ENCODE measurements at places on chromosomes 1 and 21. TPM values are rescaled to one million over a fixed set of nuclear protein-coding genes. Genes with fewer than 3 reads are reported as not detected.

- no peaks in the 10 kb centered on the region for H3K36me3 ChIP-seq
- peaks cover 21% of the 10 kb centered on the region for H3K4me1 ChIP-seq
- DNase-seq: no peak
Measured at GRCh38 chr21:39029086-39029755, 154.0 kb downstream of the PSMG1 start.

- peaks cover 8% of the 10 kb centered on the region for H3K4me1 ChIP-seq
- H3K36me3 ChIP-seq: peaks cover 11% of the 10 kb centered on the region
- H3K27ac ChIP-seq: no peak overlapping the region
- H3K27me3 ChIP-seq: no peaks in the 10 kb centered on the region
- DNase-seq: no peak
Measured at GRCh38 chr1:20974951-20975350, 187.8 kb upstream of the HP1BP3 start.

GRCh38 chr1:204591473-204592090, 75.4 kb downstream of the MDM4 start:
- H3K4me1 ChIP-seq: peaks cover 23% of the 10 kb centered on the region
- no peak overlapping the region for H3K27ac ChIP-seq
- DNase-seq: no peak

KRTAP21-2 gene
- not detected for total RNA-seq

NBPF20 gene
- 2.7 TPM for total RNA-seq

DNA sequence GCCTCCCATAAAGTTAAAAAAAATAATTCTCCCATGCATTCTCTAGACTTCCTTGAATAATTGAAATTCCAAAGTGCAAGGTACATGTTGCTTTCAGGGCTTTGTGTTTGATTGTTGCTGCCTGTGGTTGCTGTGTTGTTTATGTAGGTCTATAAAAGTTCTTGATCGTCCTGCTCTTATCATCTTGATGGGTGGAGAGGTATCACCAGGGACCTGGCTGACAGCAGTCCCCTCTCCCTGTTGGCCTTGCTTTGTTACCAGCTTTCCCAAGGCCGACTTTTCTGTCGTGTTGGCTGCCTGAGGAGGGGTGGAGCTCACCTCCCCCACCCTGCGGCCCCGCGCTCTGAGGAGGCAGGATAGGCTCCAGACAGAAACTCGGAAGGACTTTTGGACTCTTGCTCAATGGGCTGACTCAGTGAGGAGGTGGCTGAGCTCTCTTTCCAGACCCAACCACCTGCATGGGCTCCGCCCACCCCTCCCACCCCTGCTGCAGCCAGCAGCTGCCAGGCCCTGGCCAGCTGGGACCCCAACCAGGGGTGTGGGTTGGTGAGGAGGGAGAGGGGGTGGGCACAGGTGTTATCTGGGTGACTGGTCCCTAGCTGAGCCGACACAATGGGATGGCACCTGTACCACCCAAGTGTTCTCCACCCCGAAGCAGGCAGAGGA, 2.0 kb downstream of the INAVA start:
- H3K27ac ChIP-seq: peak overlapping the region; percentile 82
- peaks cover 69% of the 10 kb centered on the region for H3K4me1 ChIP-seq
- H3K4me3 ChIP-seq: peak overlapping the region; percentile 49
- H3K27me3 ChIP-seq: no peaks in the 10 kb centered on the region
- DNase-seq: peak; percentile 57

GRCh38 chr1:235513495-235514366, 9.5 kb upstream of the B3GALNT2 start:
- H3K27me3 ChIP-seq: no peaks in the 10 kb centered on the region
- no peak overlapping the region for H3K27ac ChIP-seq
- no peak for DNase-seq
- no peaks in the 10 kb centered on the region for H3K36me3 ChIP-seq

TCP10L gene
- 0.40 TPM for total RNA-seq

DNA sequence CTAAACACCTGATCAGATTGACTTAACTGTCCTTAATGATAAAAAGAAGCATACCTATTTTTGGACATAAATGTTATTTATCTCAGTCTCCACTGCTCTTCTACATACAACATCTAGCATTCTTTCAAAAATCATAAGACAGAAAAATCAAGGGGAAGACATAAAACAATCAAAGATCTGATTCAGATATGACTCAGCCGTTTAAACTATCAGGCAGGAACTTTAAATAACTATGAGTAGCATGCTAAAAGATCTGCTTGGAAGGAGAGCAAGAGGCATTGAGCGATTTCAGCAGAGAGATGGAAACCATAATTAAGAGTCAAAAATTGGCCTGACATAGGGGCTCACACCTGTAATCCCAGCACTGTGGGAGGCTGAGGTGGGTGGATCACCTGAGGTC, 27.2 kb upstream of the SLC22A15 start:
- H3K4me3 ChIP-seq: no peak overlapping the region
- H3K4me1 ChIP-seq: no peaks in the 10 kb centered on the region
- H3K27ac ChIP-seq: no peak overlapping the region
- peaks cover 2% of the 10 kb centered on the region for H3K36me3 ChIP-seq
- H3K27me3 ChIP-seq: peaks cover 17% of the 10 kb centered on the region
- no peak for DNase-seq

- H3K27me3 ChIP-seq: no peaks in the 10 kb centered on the region
- peaks cover 21% of the 10 kb centered on the region for H3K4me1 ChIP-seq
- DNase-seq: no peak
- H3K27ac ChIP-seq: no peak overlapping the region
- H3K36me3 ChIP-seq: peaks cover 6% of the 10 kb centered on the region
Measured at GRCh38 chr1:180117764-180118116, 36.9 kb upstream of the QSOX1 start.

SYPL2 gene
- total RNA-seq: 0.75 TPM

DNA sequence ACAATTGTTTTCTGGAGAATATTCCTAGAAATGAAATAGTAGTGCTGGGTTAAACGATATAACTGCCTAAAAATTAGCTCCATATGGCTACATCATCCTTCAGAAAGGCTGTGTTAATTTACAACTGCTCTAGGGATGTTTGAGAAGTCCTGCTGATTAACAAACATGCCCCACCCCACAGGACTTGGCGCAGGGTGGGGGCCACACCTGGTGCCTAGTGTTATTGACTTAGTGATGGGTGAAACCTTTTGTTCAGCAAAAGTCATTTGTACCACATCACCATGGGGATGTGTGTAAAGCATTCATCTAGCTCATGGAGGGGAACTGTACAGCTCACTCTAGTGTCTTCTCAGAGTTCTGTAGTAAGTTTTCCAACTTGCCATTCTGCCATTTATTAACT, 492.8 kb downstream of the CAMTA1 start:
- H3K36me3 ChIP-seq: peaks cover 3% of the 10 kb centered on the region
- peaks cover 10% of the 10 kb centered on the region for H3K4me1 ChIP-seq
- no peaks in the 10 kb centered on the region for H3K27me3 ChIP-seq
- H3K4me3 ChIP-seq: no peak overlapping the region

BCL2L15 gene
- total RNA-seq: 0.33 TPM

ATP6V1G3 gene
- total RNA-seq: not detected

SAMD13 gene
- 0.65 TPM for total RNA-seq

LDLRAD2 gene
- total RNA-seq: 0.07 TPM

DNA sequence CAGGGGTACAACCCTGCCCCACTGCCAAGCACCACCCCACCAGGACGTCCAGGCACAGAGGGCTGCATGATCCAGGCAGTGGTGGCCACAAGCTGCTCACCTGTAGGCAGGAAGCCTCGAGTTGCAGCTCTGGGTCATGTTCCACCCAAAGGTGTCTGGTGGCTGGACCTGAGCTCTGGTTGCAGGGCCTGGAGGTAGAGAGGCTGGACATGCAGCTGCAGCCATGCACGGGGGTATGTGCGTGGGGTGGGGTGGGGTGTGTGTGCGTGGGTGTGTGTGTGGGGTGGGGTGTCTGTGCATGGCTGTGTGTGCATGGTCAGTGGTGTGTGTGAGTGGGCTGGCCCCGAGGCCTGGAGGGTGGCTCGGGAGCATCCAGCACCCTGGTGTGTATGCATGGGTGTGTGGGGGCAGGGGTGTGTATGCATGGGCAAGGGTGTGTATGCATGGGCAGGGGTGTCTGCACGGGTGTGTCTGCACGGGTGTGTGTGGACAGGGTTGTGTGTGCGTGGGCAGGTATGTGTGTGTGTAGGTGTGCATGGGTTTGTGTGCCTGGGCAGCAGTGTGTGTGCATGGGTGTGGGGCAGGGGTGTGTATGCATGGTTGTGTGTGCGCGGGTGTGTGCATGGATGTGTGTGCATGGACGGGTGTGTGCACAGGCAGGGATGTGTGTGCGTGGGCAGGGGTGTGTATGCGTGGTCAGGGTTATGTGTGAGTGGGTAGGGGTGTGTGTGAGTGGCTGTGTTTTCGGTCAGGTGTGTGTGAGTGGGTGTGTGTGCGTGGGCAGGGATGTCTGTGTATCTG, 15.6 kb downstream of the ARHGEF16 start:
- peak; percentile 88 for DNase-seq
- H3K36me3 ChIP-seq: no peaks in the 10 kb centered on the region
- H3K27ac ChIP-seq: no peak overlapping the region
- no peaks in the 10 kb centered on the region for H3K27me3 ChIP-seq

GRCh38 chr1:162367073-162367472, 9.6 kb downstream of the SPATA46 start:
- peaks cover 10% of the 10 kb centered on the region for H3K4me1 ChIP-seq
- no peak overlapping the region for H3K4me3 ChIP-seq
- H3K36me3 ChIP-seq: peaks cover 7% of the 10 kb centered on the region
- no peak overlapping the region for H3K27ac ChIP-seq
- H3K27me3 ChIP-seq: no peaks in the 10 kb centered on the region

DNA sequence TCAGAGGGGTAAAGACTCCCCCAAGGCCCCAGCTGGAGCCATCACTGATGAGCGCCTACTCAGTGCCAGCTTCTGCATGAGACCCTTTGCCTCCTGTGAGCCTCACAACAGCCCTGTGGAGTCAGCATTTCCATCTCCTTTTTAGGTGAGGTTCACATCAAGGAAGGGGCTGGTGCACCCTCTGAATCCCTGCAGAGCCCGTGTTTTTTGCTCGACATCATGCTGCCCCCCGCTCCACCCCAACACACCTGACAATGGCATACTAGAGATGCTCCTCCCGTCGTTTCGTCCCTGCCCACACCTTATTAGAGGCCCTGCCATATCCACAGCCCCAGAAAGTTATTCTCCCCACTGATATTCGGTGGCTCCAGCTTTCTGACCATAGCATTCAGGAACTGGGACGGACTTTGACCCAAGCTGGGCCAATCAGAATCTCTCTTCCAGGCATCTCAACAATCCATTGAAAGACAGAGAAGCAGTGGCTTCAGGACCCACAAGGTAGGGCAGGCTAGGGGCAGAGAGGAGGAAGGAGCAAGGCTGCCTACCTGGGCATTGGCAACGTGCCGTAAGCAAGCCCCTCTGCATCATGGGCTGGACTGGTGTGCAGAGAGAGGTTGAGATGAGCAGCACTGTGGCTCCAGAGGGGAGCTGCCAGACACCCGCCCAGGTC, 32.7 kb downstream of the EPHA10 start:
- peaks cover 65% of the 10 kb centered on the region for H3K27me3 ChIP-seq
- no peaks in the 10 kb centered on the region for H3K4me1 ChIP-seq
- no peak overlapping the region for H3K27ac ChIP-seq
- H3K36me3 ChIP-seq: no peaks in the 10 kb centered on the region

DNA sequence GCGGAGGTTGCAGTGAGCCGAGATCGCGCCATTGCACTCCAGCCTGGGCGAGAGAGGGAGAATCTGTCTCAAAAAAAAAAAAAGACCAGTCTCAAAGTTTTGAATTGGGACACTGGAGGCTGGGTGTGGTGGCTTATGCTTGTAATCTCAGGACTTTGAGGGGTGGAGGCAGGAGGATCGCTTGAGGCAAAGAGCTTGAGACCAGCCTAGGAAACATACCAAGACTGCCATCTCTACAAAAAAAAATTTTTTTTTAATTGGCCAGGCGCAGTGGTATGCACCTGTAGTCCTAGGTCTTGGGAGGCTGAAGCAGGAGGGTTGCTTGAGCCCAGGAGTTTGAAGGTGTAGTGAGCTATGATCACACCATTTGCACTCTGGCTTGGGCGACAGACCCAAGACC, 3.9 kb downstream of the ZBTB8B start:
- H3K27ac ChIP-seq: no peak overlapping the region
- H3K4me3 ChIP-seq: no peak overlapping the region
- H3K36me3 ChIP-seq: no peaks in the 10 kb centered on the region
- H3K4me1 ChIP-seq: peaks cover 15% of the 10 kb centered on the region

DNA sequence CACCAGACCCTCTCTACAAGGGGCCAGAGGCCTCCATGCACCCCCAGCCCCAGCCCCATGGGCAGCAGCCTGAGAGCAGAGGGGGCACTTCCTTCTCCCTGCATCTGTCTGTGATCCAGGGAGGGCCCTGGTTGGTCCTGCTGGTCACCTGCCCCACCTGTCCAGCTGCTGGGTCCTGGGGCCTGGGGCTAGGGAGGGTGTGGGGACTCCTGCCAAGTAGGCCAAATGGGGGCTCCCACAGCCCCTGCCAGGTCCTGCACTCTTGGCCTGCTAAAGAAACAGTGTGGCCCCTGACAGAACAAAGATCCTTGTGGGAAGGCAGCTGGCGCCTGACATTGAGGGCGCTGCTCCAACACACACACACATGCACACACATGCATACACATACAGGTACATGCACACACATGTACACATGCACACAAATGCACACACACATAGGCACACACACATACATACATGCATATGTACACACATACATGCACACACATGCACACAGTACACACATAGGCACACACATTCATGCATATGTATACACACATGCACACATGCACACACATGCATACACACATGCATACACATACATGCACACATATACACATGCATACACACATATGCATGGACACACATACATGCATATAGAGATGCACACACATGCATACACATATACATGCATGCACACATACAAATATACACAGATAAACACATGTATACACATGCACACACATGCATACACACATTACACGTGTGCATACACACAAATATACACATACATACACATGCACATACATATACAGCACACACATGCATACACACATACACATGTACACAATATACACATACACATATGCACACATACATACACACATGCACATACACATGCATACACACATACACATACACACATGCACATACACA, 49.9 kb downstream of the TRPM2 start:
- H3K27me3 ChIP-seq: no peaks in the 10 kb centered on the region
- peaks cover 12% of the 10 kb centered on the region for H3K4me1 ChIP-seq
- DNase-seq: no peak

ADAM30 gene
- total RNA-seq: not detected
